Right renal pelvis (tissue), 4 donors: ENCODE measurements at places on chromosomes 4 and X.

DNA sequence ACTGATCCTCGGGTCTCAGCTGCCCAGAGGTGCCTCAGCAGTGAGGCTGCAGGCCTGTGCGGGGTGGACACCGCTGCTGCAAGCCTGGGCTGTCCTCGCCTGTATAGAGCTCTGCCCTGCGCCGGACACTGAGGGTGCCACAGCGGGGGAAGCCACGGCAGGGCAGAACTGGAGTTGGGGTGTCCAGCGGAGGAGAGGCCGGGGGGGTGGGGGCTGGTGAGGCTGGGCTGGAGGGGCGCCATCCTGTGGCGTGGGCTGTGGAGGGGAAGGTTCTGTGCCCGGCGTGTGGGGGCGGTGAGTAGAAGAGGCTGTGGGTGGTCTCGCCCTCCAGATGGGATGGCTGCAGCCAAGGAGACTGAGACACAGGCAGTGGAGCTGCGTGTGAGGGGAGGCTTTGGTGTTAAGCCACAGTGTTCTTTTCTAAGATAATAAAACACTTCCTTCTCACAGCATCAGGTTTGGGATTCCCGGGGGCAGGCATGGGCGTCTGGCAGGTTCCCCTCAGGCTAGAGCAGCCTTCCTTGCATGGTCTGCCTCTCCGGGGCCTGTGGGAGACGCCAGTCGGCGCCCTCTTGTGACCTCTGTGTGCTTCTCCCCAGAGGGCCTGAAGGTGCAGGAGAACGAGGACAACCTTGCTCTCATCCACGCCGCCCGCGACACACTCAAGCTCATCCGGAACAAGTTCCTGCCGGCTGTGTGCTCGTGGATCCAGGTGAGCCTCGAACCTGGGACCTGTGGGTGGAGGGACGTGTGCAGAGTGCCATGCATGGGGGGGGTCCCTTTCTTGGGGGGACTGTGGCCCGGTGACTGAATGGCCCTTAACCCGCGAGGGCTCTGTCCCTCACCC, 7.4 kb downstream of the UVSSA start:
- no peak for DNase-seq

- DNase-seq = no peak
Observed at GRCh38 chrX:9875801-9876200, 89.6 kb downstream of the SHROOM2 start.

- DNase-seq = no peak
Observed at GRCh38 chrX:41001327-41001726, 83.9 kb upstream of the USP9X start.

DNA sequence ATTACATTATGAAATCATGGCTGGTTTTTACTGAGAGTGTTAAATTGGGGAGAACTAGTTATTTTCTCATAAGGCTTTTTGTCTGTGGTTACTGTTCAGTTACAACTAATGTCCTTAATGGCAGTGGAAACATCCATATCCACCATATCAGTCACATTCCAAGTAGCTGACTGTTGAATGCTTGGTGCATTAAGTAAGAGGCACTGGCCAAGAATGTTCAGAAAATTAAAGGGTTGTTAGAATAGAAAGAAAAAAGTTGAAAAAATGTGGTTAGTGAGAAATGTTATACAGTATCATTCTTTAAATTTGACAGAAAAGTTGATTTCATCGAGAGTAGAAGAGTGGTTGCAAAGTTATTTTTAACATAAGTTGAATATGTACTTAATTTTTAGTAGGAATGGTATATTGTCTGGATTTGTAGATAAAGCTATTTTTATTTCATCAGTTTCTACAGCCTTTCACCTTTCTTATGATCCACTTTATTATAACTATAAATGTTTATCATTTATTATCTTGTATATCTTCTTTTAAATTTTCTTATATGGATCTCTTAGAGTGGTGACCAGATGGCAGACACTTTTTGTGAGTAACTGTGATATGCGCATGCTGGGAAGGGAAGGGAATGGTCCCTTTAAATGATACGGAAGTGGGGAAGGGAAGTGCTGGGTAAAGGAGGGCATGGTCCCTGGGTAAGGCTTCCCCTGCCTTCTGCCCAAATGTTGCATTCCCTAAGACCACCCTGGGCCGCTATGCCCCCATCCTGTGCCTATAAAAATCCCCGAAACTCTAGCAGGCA, 2407.1 kb downstream of the ARAP2 start:
- DNase-seq = no peak

DNA sequence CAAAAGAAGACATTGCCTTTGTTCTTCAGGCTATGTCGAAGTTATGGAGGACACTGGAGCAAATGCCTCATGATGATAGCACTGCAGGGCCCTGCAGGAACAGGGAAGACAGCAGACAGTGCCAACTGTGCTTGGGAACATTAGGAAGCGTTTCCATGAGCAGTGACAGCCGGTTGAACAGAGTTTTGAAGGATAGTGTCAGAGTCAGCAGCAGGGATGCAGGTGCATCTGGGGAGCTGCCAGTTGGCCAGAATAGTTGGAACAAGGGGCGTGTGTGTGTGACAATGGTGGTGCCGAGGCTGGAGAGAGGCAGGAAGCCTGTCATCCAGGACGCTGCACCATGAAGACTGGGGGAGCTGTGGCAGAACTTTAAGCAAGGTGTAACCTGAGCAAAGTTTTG, 88.6 kb downstream of the SHROOM3 start:
- DNase-seq = no peak

DNA sequence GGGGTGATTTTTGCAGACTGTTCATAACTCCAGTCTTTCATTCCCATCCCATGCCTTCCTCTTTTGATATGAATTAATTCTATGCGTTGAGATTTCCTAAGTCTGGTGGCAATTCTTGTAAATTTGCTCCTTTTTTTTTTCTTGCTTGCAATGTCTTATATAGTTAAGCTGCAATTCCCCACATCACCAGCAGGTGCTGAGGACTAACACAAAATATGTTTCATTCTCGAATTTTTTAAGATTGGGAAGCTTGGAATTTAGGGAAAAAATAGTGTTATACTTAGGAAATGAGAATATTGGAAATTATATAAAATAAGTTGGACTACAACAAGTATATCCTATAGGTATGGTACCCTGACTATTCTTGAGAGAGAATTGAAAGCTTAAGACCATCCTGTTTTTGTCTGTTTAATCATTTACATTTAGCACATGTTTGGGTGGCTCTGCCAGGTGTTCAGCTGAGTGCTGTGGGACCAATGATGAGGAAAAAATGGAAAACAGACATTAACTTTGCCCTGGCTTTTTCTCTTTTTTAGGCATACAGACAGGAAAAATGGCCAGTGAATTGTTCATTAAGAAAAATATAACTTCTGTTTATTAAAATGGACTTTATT, 30.2 kb downstream of the AFF2 start:
- DNase-seq = no peak

- DNase-seq = no peak
Observed at GRCh38 chr4:73844806-73845205, 8.3 kb upstream of the PF4V1 start.

GRCh38 chr4:48300004-48300403, 30.4 kb upstream of the TEC start:
- no peak for DNase-seq

GRCh38 chr4:16750216-16750615, 148.2 kb downstream of the LDB2 start:
- no peak for DNase-seq

DNA sequence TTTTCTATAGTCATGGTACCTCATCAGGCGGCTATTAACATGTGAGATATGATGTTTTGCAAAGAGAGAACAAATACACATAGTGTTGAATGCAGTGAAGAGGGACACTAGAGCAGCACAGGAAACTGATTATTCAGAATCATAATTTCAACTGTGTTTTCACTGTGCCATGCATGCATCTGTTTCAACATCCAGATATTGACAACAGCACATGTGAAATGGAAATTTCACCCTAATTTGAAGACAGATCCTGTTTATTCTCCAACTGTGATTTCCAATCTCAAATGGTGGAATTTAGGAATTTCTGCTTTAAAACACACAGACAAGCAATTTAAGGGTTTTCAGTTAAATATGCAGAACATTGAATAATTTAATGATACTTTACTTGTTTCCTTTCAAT, 288.6 kb downstream of the KCTD8 start:
- no peak for DNase-seq

DNA sequence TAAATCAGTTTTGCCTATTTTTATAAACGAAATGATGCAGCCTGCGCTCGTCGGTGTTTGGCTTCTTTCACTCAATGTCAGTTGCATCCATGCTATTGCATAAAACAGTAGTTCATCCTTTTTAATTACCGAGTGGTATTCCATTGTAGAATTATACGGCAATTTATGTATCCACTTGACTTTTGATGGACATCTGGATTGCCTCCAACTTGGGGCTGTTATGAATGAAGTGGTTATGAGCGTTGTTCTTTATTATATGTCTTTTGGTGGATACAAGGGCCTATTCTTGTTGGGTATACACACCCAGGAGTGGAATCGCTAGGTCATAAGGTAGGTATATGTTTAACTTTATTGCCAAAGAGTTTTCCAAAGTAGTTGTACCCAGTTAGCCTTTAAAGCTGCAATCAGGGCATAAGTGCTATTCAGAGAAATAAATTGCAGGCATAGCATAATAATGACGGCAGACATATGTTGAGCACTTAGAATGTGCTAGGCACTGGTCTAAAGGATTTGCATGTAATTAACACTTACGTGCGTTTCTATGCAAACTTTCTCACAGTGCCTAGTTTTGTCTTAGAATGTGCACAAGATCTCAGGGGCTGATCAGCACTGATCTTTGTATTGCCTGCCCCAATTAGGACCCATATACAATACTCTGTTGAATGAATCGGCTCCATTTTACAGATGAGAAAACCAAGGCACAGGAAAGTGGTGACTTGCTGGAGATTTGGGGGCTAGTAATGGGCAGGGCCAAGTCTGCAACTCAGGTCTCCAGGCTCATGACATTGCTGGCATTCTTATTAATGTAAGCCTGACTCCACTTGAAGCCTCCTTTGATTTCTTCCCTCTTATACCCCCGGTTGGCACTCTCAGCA, 407.0 kb downstream of the BCOR start:
- no peak for DNase-seq

DNA sequence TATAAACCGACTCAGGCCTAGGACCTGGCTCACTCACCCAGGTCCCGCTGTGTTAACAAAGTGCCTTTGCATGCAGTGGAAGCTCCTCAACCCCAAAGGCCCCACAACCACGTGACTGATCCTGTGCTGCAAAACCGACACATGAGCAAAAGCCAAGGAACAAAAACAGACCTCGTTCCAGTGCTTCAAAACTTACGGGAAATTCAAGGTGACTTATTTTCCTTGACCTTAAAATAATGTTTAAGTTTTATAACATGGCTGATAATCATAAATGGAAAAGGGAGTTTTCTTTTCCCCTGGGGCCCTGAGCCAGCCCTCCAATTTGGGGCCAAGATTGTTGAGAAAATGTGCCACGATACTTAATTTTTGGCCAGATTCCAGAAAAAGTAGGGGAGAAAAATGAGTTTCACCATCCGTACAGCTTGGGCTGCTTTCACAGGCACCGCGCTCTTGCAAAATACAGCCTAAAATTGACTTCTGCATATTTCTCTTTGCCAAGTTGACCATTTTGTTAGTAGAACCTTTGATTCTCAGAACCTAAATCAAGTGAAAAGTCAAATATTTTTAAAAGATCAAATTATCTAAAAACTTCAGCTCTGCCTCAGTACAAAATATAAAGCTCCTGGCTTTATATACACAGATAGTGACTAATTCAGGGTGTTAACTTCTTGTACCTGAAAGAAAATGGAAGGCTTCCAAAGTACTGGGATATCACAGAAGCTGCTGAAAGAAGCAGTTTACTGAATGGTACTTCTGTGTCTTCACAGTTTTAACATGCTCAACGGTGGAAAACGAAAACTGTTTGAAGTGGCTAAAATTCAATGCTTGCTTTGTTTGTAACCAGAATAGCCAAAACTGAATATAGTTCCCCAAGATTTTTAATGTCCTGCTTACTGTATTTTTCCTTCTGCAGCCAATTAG, 93.8 kb downstream of the APBB2 start:
- no peak for DNase-seq

GRCh38 chrX:110219920-110220319, 98.0 kb downstream of the AMMECR1 start:
- no peak for DNase-seq

- no peak for DNase-seq
Observed at GRCh38 chr4:26613237-26613636, 29.4 kb downstream of the TBC1D19 start.

- no peak for DNase-seq
Observed at GRCh38 chr4:79872738-79873137, 200.3 kb downstream of the ANTXR2 start.

- DNase-seq = no peak
Observed at GRCh38 chr4:82899374-82900065, 1.0 kb upstream of the THAP9 start.

DNA sequence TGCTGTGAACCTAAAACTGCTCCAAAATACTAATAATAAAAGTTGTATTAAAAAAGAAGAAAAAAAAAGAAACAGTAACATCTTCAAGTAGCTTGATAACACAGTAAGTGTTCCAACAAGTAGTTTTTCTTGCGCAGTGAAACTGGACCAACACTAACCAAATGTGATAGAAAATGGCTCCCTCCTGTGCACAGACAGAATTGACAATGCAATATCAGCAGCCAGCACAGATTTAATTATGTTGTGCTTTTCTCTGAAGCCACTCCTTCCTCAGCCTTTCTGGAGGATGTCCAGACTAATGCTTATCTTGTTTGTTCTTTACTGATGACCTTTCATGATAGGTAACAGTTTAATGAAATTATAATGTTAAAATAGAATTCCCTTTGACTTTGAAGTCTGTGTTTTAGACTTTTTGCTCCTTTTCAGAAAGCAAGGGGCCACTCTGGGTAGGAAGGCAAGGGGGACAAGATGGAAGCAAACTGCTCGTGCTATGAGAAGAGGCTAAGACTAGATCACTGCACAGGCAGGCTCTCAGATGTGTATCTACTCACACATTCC, 147.1 kb upstream of the RPL34 start:
- DNase-seq = no peak

DNA sequence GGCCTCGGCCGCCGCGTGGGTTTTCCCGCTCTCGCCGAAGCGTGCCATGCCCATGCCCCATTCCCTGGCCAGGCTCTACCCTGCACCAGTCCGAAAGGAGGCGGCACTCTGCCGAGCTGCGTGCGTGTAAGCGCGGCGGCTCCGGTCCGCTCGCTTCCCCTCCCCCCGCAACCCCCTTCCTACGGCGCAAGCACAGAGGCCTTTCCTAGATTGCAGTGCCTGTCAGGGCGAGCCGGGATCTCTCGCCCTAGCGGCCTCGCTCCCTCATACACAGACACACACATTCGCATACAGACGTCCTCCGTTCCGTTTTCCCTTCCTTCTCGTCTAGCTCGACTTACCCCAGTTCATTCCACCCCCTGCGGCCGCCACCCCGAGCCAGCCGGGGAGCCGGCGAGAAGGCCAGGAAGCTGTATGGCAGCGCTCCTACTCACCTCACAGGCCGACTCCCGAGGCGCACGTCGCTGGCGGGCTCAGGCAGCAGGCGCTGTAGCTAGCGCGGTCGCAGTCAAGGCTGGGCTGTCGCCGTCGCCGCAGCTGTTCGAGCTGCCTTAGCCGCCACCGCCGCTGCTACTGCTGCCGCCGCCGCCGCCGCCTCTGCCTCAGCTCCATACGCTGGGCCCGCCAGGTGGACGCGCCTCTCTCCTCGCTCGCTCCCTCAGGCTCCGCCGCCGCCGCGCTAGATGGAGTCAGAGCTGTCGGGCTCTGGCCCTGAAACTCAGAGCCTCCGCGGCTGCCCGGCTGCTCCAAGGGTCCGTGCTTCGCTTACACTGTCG, 615 bp downstream of the NEXMIF start:
- no peak for DNase-seq
